Cerebellar nuclear complex (tissue), 1 donor: ENCODE measurements at places on chromosomes 5 and 9.

GRCh38 chr5:23169660-23170416 lies 316.7 kb upstream of the CDH12 start:
- DNase-seq: no peak

- no peak for DNase-seq
Measured at GRCh38 chr5:68748101-68748500, 345.7 kb upstream of the SLC30A5 start.

GRCh38 chr5:171724468-171725204 lies 61.0 kb upstream of the SMIM23 start:
- no peak for DNase-seq

- DNase-seq: no peak
Measured at GRCh38 chr9:29160763-29161353, 1587.6 kb upstream of the C9orf72 start.

GRCh38 chr5:101590384-101590783 lies 687.3 kb upstream of the ST8SIA4 start:
- no peak for DNase-seq

DNA sequence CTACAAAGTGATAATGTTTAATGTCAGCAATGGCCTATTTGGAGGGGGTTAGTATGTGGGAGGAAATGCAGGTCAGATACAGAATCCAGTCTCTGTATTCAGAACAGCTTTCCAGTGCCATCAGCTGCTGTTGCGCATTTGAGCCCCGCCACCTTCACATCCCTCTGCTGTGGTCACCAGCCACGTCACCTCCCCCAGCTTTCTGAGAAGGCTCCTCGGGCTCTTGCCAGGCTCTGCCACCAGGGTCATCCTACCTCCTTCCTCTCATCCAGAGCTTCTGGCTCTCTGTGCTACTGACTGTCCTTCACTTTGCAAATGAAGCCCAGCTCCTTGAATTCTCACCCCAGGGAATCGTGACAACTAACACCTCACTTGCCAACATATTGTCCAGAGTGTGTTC lies 138.8 kb downstream of the PIK3R1 start:
- DNase-seq: no peak

DNA sequence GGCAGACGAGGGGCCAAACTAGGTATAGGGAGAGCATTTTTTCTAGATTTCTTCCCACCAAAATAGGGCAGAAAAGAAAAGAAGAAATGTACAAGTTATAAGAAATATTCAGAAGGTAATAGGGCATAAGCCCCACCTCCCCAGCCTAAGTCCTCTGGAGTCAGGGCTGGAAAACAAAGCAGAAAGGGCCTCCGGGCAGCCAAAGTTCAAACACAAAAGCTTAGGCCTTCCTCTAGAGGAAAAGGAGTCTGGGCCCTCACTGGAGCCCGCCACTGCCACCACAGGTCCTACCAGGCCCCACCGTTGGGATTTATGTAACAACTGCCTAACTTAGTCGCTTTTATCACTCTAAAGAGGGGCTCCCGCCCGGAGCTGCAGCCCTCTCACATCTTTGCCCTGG lies 27.6 kb downstream of the TBC1D2 start:
- DNase-seq: no peak

DNA sequence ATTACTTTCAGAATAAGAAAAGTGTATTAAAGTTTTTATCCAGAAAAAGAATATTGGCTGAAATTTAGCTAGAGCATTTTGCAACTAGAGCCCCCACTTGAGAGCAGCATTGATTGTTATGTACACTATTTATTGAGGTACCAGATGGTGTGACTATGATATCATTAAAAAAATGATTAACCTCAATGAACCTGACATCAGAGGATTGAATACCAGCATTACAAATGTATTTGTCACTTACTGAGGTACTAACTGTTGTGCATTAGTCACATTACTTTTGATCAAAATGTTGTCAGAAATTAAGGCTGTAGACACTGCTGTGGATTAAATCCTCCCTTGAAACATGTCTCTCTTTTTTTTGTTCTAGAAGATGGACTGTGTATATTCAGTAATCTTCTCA lies 127.8 kb upstream of the DHFR start:
- no peak for DNase-seq

DNA sequence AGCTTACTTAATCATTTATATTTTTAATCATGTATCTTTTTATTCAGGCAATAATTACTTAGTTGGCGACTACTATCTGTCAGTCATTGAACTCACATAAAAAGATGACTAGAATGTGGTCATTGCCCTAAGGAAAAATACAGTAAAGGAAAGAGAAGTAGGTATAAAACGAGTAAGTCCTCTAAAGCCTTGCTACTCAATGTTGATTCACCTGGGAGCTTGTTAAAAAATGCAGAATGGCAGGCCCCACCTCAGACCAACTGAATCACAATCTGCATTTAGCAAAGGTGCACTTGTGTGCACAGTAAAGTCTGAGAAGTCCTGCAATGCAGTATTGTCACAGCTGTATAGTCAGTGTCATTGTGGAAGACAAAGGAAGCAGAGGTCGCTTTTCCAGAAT lies 592.4 kb downstream of the CSNK1G3 start:
- no peak for DNase-seq

GRCh38 chr9:16265688-16266087 lies 604.8 kb downstream of the BNC2 start:
- DNase-seq: no peak

DNA sequence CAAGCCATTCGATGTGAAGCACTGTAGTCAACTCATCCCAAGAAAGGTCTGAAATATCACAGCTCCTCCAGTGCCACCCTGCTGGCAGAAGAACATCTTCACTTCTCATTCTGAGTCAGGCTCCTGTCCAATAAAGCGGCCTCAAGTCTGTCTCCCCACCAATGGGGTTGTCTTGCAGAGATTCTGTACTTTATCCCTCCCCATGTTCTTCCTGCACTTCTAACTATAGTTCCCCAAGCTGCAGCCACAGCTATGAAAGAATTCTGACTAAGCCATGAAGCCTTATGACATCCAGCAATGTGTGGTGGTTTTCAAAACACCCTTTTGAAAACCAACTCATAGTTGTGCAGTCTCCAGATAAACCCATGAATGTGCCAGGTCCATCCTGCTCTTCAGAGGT lies 6.8 kb downstream of the MACROH2A1 start:
- no peak for DNase-seq
